NCI-H1417 treated with DMSO at 0.1 percent for 48 hours (cell line): ENCODE measurements at places on chromosomes 6 and 20.

GRCh38 chr6:137805622-137806021 is 61.4 kb upstream of the TNFAIP3 start:
- DNase-seq: no peak

- no peak for DNase-seq
These were observed 149.1 kb downstream of the SASH1 start for GRCh38 chr6:148491638-148492251.

DNA sequence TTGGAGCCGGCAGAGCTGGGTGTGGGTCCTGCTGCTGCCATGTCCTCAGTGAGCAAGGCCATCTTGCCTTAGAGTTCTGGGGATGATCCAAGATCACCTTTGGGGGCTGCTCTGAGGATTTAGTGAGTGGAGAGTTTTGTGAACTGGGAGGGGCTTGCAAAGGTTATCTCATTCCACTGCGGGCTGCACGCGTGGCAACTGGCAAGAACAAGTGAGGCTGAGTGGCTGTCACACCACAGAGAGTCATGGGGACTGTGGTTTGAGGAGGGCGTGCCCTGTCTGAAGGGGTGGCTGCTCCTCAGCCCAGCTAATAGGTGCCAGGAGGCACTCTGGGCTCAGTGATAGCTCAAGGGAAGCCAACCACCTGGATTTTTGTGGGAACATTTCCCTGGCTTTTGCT is 37.6 kb downstream of the TTLL9 start:
- no peak for DNase-seq

DNA sequence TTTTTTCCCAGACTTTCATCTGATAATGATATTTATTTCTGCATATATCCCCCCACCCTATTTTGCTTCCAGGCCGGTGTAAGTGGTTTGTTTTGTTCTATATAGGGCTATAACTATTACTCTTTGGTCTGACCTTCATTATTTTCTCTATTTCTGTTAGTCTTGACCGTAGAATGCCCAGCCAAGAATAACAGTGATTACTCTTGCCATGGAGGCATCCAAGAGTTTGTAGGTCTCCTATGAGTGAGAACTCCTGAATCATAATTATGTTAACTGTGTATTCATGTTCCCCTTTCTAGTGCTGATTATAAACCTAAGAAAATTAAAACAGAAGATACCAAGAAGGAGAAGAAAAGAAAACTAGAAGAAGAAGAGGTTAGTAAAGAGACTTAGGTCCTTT is 52.2 kb downstream of the TOP1 start:
- no peak for DNase-seq

GRCh38 chr6:33578164-33578563 is 1.9 kb downstream of the BAK1 start:
- DNase-seq: no peak

GRCh38 chr6:169170583-169170955 is 83.1 kb downstream of the THBS2 start:
- no peak for DNase-seq

GRCh38 chr6:35275744-35276260 is 16.3 kb downstream of the ZNF76 start:
- no peak for DNase-seq

DNA sequence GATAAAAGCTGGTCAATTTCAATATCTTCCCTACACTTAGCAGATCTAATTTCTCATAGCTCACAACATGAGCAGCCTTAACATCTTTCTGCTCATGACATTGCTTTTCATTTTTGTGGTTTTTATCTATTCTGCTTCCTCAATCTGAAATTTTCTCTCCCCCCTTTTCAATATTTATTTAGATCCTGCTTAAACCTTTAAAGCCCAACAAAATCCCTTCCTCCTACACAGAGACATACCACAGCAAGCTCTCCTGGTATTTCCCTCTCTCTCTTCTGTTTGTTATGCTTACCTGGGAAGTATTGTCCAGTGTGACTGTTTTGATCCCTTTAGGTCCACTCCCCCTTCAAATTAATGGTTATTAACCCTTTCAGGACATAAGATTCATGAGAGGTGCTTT is 582.5 kb downstream of the RFPL4B start:
- DNase-seq: no peak

- DNase-seq: no peak
These were observed 101.1 kb upstream of the RREB1 start for GRCh38 chr6:7006515-7007191.

DNA sequence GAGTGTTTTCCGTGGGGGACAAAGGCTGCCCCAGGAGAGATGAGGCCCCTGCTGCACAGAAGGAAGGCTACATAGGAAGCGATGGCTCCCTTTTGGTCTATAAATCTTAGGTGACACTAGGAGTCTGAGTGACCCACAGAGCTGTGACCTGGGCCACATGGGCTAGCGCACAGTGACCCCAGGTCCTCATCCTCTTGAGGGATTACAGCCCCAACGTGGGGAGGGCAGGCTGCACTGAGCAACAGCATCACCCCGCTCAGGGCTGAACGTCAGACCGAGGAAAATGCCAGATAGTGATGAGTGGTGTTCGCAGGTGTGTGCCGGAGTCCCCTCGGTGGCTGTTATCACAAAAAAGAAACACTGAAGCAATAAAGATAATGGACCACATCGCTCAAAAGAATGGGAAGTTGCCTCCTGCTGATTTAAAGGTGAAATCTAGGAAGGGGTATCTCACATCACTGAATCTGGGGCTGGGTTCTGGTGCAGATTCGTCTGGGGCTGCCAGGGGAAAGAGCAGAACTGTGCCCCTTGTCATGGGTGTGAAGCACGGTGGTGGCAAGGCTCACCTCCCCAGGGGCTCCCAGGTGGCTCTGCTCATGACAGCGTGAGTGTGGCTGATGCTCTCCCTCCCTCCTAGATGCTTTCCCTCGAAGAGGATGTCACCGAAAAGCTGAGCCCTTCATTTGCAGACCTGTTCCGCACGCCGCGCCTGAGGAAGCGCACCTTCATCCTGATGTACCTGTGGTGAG is 14.5 kb downstream of the SLC22A1 start:
- DNase-seq: no peak

DNA sequence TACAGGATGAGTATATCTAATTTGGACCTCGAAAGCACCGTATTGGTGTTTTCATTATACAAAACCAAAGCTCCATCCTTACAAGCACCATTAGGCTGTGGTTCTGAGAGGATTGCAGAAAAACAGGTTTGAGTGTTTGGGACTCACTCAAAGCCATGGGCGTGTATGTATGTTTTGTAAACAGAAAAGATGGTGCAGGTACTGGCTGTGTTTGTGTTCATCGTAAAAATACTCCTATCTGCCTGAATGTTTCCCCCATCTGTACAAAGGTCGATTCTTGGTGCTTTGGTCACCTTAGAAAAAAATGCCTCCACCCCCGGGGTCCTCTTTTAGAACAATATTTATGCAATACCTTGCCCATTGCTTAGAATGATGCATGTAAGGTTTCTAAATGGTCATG is 286.6 kb downstream of the TSHZ2 start:
- no peak for DNase-seq

DNA sequence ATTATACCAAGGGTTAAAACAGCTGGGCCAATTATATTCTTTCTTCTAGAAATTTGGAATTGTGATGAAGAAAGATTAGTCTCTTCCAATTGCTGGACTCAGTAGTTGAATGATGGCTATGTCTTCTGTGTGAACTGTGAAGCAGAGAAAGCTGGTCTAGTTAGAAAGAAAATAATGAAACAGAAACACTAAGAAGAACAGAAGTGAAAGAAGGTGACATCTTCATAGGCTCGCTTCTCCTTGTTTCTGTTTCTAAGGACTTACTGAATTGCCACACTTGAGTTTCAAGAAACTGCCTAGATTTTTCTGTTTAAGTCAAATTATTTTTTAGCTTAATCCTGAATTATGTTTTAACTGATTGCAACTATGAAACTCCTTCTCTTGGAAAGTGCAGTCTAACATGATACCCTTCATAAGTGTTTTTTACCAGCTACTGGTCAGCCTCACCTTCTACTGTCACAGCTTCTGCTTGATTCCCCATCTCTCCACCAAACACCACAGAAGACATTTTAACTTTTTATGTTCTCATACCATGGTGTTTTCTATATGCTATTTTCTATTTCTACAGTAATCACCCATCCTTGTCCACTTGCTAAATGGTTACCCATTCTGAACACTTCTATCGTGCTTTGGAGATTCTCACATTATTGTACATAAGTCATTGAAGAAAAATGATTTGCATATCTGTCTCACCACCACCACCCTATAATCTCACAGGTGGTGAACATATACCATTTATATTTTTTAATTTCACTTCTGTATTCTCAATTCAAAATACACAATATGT is 268.8 kb downstream of the GRIK2 start:
- no peak for DNase-seq

- no peak for DNase-seq
These were observed 224.5 kb downstream of the RFPL4B start for GRCh38 chr6:112571488-112572270.

DNA sequence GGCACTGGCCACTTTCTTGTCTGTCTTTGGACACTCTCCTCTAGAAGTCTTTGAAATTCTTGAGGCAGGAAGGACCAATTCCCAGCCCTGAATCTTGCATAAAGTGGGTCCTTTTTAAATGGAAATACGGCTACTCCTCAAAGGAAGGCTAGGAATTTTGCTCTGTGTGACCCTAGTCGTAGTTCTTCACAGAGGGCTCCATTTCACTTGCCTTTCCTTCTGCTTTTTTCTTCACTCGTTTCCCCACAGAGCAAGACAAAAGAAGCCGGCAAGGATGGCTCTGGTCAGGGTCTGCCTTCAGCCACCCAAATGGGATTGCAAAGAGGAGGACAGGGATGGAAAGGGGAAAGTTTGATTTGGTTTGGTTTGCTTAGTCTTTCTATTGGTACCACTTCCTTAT is 25.8 kb downstream of the HLA-E start:
- no peak for DNase-seq
